Spleen (tissue), 13 donors: ENCODE measurements at places on chromosomes 7 and 10.
A peak's percentile ranks its signal among the peaks of the same experiment; 100 is the strongest.

- peak; percentile 66 for DNase-seq
These were observed 52.5 kb upstream of the CAMK2B start for GRCh38 chr7:44377681-44378421.

GRCh38 chr7:12653518-12653917 lies 33.9 kb upstream of the ARL4A start:
- no peak for DNase-seq

GRCh38 chr10:31034098-31034909 lies 2.6 kb upstream of the ZNF438 start:
- DNase-seq = no peak

GRCh38 chr7:7761974-7762779 lies 43.8 kb upstream of the RPA3 start:
- no peak for DNase-seq

DNA sequence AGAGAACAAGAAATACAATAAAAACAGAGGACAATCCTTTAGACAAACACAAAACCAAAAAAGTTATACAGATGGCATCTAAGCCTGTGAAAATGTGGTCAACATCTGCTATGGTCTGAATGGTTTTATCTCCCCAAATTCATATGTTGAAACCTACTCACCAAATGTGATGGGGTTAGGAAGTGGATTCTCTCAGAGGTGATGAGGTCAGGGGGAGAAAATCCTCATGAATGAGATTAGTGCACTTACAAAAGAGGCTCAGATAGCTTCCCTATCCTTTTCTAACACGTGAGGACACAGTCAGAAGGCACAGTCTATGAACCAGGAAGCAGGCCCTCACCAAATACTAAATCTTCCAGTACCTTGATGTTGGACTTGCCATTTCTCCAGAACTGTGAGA lies 147.8 kb upstream of the GPR22 start:
- DNase-seq = no peak

- no peak for DNase-seq
These were observed 108.5 kb downstream of the RAB18 start for GRCh38 chr10:27612551-27613035.

DNA sequence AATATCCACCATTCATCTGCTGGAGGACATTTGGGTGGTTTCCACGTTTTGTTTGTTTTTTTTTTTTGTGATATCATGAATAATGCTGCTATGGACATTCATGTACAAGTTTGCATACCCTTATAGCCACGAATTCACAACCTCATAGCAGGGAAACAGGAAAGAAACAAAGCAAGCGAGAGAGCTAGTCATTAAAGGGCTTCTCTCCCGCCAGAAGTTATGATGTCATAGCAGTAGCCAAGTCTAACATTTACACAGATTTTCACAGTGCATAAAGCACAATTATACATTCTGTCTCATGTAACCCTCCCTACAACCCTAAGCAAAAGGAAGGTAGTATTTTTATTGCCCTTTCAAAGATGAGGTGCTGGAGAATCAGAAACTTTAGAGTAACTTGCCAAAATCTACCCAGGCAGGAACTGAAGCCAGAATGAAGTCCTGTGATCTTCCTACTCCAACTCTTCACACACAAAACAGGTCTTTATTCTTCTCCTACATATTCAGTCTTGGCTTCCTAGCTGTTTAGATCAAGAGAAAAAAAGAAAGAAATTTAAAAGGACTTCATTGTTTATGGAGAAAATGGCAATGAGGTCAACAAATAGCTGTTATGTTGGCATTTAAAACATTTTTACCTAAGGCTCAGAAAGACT lies 33.9 kb upstream of the GPAM start:
- no peak for DNase-seq

- no peak for DNase-seq
These were observed 424.3 kb downstream of the KIF20B start for GRCh38 chr10:90125456-90126255.

DNA sequence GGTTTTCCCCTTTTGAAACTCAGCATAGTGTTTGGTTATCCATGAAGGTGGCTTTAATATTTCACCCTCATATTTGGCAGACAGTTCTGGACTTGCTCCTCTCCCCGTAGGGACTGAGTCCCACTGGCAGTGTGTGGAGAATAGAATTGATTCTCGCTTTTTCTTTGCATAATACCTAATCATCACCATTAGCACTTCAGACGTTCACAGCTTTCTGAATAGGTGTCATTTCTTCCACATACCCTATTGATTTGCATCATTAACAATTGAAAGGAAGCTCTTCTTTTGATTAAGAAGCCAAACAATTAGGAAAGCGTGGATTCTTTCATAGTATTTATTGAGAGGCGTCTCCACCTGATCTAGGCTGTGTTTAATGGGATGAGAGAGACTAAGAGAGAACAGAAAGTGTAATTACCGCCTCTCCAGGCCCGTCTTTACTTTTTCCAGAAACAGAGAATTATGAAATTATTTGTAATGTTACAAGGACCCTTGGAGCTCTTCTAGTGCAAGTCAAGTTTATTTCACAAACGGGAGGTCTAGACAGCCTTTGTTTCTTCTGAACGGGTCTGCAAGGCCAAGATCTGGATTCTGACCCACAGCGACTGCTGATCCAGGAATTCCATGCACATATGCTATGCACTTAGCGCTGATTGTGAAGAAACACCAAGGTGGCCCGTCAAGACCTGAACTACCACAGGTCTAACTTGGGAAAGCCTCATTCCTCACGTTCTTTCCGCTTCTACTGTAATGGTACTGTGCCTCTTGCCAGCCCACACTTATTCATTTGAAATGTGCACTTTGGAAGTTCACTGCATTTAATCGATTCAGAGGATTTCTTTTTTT lies 249.9 kb upstream of the C7orf33 start:
- no peak for DNase-seq

DNA sequence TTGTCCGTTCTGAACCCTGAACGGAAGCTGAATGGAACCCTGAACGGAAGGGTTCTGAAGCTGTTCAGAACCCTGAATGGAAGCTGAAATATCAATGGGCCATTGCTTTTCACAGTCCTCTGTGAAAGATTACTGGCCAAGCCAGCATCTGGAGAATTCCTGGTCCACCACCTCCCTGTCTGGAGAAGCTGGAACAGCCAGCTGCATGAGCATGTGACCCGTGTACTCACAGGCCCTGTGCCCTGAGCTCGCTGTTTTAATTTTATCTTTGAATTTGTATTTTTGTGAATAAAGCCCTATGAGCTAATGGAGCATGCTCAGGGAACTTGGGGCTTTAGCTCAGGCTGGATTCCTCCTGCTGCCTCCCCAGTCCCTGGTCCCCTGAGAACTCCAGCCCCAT lies 37.2 kb downstream of the HTRA1 start:
- DNase-seq = no peak

DNA sequence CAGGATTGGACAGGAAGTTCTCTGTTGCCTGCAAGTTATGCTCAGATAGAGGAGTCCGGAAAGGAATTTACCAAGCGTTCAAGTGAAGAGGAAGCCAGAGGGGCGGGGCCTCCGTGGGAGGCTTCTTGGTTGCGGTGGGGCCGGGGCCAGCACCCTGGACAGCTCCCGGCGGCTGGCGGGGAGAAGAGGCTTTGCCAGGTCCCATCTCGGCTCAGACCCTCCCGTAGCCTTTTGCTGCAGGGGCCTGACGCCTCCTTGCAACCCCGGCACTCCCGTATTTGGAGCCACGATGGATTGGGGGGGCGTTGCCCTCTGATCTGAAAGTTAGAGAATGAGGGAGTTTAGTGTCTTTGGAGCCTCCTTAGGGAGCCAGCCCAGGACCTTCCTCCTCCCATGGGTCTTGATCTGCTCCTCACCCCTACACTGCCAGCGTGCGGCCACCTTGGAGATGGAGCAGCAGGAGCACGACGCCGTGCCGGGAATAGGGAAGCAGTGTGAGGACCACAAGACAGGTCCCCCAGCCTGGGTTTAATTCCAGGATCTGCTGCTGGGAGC lies 3.1 kb upstream of the SLC18A3 start:
- peak; percentile 88 for DNase-seq

- DNase-seq = no peak
These were observed 10.8 kb downstream of the LMOD2 start for GRCh38 chr7:123666492-123666891.

- DNase-seq = no peak
These were observed 124.8 kb downstream of the CPED1 start for GRCh38 chr7:121113288-121113687.

- DNase-seq = no peak
These were observed 248.9 kb downstream of the FOXP2 start for GRCh38 chr7:114663502-114663901.

- DNase-seq = no peak
These were observed 144.7 kb upstream of the INHBA start for GRCh38 chr7:41847606-41848005.

DNA sequence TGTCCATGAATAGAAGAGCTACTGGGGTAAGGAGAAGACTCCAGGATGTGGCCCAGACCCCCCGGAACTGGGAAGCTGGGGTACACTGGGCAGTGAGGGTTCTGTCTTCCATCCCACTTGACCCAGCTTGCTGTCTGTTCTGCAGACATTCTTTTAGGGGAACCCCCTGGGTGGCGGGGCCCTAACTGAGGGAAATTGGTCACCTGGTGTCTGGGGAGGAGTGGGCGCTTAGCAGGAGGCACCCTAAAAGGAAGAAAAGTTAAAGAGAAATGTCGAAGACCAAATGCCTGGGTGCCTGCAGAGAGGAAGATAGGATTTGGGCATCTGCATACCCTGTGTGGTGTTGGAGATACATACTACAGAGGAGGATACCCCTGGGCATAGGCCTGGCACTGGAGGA lies 1.0 kb downstream of the AP1S1 start:
- no peak for DNase-seq

DNA sequence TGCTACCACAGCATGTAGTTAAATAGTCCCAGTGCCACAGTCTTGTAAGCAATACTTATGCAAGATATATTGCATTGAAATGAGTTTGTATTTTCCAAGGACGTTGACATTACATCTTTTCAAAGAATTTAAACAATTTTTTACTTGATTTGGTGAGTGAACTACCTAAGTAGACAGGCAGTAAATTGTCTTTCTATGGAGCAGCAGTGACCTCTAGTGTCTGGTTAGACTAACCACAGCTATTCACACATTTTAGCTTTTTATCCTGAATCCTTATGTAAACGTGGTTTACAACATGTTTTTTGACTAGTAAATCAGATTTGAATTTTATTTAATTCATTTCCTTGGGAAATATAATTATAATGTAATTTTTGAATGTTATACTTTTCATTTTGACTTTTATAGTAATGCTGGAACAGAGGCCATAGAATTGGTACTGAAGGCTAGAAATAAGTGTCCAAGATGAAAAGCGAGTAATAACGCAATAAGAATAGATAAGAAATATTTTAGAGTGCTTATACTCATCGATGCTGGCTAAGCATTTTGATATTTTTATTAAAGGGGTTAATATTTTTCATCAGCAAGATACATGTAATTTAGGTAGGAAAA lies 5.6 kb downstream of the LRRTM3 start:
- no peak for DNase-seq

DNA sequence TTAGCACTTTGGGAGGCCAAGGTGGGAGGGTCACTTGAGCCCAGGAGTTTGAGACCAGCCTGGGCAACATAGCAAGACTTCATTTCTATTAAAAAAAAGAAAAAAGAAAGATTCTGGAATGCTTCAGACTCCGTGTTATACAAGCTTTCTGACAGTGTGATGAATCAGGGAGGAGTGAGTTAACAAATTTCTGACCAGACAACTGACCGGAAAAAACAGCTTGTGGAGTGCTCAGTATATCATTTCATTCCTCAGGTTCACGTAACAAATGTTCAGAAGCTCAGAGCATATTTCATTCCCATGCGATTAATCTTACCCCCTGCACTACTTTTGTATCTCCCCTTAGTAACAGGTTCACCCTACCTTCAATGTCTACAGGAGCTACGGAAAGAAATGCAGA lies 28.6 kb upstream of the TNPO3 start:
- no peak for DNase-seq

- no peak for DNase-seq
These were observed 96.6 kb downstream of the ZNF438 start for GRCh38 chr10:30935078-30935477.

GRCh38 chr10:3774814-3775695 lies 10.0 kb downstream of the KLF6 start:
- no peak for DNase-seq

- DNase-seq = no peak
These were observed 23.6 kb downstream of the FAM3C start for GRCh38 chr7:121372376-121373010.

DNA sequence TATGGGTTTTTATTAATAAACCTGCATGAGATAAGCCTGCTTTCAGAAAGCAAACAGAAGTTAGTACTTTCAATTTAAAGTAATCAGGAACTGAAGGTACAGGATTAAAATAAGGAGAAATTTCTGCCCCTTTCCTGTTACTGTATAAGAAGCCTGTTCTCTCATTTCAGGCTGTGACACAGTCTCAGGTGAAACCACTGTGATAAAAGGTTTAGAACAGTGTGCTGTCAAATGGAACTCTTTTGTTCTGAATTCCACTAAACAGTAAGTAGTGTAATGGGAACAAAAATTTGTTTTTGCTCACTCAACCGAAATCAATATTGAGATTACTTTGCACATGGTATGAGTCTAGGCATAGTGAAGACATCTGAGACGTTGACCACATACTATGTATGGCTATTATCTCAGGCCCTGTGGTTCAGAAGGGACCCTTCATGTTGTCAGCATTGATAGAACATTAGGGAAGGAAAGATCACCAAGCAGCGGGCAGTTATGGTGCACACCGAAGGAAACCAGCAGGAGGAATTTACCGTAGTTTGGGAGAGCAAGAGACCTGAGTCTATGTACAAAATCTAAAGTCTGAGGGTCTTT lies 14.9 kb downstream of the HEPACAM2 start:
- no peak for DNase-seq

DNA sequence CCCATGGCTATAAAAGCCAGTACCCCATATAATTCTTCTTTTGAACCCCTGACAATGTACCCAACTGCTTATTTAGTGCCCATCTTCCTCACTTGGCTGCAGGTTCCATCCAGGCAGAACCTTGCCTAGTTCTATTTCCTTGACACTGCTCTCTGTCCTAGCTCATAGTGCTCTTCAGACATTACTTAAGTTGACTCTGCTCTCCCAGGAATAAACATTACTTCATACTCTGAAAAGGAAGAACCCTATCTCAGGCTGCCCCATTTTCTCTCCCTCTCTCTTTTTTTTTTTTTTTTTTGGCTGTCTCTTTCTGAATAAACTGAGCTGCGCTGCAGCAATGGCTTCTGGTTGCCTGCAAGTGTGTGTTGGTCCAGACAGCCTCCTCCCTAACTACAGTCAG lies 21.0 kb downstream of the ACTA2 start:
- DNase-seq = no peak
